ENCODE measurements at places on chromosomes 5 and 9.
A peak's percentile ranks its signal among the peaks of the same experiment; 100 is the strongest.

- no peak for DNase-seq
These were observed 210.5 kb downstream of the KDM4C start for GRCh38 chr9:6968271-6968670.

DNA sequence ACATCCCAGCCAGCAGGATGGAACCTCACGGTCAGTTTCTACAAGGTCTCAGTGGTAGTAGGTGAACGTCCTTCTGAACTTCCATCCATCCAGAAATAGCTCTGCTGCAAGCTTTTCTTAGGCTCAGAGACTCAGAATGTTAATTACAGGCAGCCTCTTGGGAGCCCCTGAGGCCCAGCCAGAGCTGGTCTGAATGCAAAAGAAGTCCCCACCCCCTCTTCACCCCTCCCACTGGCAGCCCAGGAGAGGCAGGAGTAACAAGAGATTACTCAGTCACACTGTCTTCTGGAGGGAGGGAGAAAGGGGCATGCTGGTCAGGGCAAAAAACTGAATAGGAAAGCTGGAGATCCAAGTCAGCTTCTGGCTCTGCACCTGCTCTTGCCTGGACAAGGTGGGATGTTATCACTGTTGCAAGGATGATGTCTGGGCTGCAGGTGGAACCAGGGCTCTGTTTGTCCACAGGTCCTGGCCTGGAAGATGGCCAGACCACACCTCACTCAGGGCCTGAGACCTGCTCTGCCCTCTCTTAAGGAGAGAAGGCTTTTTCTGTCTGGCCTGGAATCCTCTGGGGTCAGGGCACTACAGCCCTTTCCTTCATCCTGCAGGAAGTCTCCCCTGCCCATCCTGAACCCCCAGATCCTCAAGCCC is 9.1 kb downstream of the ENHO start:
- no peak for DNase-seq

DNA sequence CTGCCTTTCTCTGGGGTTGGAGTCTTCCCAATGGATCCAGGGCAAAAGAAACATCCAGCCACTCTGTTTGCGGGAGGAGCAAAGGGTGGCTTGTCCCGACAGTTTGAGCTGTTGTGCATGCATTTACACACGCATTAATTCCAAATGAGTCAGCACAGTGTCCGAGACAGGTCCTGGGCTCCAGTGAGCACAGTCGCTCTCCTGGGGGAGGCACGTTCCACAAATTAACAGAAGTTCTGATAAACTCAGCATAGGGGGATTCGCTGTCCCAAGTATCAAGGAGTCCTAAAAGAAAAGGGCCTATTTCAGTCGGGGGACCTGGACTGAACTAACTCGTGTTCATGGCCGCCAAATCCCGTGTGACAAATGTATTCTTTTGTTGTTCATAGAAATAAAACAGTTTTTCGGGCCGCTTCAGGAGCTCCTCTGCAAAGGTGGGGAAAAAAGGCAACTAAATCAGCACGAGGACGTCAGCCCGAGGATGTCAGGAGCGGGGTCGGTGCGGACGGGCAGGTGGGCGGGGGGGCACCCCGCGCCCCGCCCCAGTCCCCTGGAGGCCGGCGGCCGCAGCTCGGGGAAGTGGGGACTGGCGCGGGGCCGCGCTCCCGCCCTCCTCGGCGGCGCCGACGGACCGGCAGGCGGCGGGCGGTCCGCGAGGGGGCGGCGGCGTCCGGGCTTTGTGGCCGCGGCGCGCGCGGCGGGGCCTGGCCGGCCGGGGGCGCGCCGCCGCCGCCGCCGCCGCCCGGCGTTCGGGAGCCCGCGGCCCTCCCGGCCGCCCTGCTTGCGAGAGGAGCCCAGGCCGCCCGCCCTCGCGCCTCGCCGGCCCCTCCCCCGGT is at the start of gene MSANTD3:
Gene MSANTD3 (plus strand): TSS at position 614 of the 836 bp plus-strand sequence. CDS start 14,796 bp downstream, outside the sequence.
- peak; percentile 72 for DNase-seq

- no peak for DNase-seq
These were observed 68.5 kb downstream of the PTCD2 start for GRCh38 chr5:72388646-72389045.

- no peak for DNase-seq
These were observed 7.6 kb downstream of the OLFML2A start for GRCh38 chr9:124784509-124784908.

GRCh38 chr5:67774267-67774552 is 441.3 kb upstream of the PIK3R1 start:
- DNase-seq = no peak

DNA sequence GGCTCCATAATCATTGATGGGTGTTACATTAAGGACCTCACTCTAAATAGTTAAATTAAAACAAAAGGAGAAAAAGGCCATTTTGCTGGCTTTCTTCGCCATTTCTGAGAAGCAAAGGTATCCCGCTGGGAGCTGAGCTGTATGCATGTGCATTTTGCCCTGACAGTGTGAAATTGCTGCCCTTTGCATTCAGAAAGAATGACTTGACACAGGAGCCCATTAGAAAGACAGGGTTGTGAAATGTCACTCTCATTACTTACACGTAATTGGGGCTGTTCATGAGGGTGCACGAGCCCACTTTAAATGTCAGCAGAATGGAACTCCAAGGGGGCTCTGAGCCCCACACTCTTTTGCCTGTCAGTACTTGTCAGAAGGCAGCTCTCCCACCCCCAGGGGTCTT is 85.0 kb downstream of the SEMA4D start:
- DNase-seq = no peak

DNA sequence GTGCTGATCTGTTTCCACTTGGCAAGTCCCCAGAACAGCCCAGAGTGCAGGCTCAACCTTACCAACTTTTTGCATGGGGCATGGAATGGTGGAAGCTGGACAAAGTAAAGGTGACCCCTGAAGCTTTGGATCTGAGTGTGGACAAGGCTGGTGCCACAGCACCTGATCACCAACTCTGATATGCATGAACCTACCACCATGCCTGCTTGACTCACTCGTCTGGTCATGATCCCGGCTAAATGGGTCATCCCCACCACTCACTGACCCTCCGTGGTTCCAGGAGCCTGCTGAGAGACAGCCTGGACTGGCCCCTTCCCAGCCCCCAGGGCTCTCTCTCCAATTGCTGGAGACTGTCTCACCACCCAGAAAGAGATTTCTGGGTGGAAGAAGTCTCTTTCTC is 14.4 kb upstream of the SLC22A4 start:
- no peak for DNase-seq

GRCh38 chr9:113137196-113138168 is 13.3 kb upstream of the SLC31A2 start:
- DNase-seq = no peak

DNA sequence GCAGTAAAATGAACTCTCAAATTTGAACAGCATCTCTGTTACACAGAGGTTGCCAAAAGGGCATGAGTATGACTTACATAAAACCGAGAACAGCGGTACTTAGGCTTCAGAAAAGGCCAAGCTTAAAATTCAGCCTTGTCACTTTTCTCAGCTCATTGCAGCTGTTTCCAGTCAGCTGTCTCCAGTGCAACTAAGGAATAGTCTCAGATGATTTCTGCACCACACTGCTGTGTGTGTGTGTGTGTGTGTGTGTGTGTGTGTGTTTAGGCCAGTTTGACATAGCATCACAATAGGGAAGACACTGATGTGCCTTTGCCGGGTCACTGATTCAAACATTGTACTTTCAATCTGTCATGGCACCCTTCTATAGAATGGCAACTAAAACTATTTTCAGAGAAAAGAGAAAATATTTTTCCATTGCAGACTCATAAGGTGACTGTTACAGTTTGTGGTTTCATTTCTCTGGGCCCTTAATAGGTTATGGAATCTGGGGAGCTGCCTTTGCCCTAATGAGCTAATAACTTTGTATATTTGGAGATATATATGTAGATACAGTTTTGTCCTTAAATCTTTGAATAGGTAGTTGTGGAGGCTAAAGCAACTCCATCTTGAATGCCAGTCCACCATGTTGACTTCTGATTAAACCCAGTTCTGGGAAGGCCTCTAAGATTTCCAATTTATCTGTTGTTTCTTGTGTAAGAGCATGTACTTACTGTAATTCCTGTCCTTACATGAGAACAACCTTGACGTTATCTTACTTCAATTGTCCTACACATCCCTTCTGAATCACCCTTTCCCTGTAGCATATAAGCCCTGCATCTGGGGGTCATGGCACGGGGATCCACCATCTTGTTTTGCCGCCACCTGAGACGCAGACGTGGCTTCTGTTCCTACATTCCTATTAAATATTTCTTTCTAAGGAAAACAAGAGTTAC is 4.5 kb downstream of the LSM11 start:
- DNase-seq = no peak

GRCh38 chr5:96090215-96090614 is 128.6 kb upstream of the ELL2 start:
- DNase-seq = no peak

- no peak for DNase-seq
These were observed 66.0 kb downstream of the PSMB7 start for GRCh38 chr9:124349267-124349666.

DNA sequence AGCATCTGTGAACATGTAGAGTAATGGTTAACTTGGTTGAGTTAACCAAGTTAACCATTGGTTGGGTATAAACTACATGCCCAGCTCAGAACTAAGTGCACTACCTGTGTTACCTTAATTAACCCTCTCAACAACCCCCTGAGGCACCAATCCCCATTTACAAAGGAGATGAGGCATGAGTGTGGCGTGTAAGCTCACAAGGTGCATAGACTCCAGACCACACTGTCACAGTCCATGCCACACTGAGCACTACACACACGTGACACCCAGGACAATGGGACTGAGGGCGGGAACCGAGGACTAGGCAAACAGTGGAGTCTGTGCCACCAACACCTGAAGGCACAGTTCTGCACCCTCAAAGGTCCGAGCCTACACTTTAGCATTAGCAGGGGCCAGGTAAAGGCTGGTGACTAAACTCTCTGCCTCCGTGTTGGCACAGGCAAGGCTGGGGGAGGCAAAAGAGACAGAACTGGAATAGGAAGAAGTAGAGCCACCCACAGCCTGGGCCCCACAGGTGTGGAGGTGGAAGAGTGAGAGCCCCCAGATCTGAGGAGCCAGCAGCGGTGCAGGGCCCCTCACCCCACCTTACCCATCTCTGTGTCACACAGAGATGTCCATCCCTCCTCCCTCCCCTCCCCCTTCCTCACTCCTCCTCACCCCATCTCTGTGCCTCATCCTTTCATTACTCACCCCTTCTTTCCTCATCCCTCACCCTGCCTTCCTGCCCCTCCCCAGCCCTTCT is 2.2 kb upstream of the DNAJB5 start:
- no peak for DNase-seq

DNA sequence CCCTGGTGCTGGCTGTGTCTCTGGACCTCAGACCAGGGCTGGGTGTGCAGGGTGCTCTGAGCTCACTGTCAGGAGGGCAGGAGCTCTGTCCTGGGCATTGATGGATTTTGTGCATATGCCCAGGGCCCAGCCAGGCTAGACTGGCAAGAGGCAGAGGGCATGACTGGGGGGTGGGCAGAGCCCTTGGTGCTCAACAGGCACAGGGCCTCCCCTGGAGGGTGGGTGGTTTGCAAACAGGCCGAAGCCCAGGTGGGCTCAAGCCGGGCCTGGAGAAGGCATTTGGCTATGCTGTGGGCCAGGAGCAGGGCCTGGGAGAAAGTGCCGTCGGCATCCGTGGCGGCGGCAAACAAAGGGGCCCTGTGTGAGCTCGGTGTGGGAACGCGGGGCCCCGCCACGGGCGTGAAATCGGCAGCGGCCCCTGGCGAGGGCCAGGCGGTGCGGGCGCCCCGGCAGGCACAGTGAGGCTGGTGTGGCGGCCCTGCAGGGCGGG is 1.9 kb upstream of the NRARP start:
- no peak for DNase-seq

- DNase-seq = no peak
These were observed 2.8 kb upstream of the SPOCK1 start for GRCh38 chr5:137501846-137502406.

- no peak for DNase-seq
These were observed 66.0 kb upstream of the FCN1 start for GRCh38 chr9:134983506-134984371.

GRCh38 chr5:34622098-34622400 is 34.1 kb upstream of the RAI14 start:
- no peak for DNase-seq

DNA sequence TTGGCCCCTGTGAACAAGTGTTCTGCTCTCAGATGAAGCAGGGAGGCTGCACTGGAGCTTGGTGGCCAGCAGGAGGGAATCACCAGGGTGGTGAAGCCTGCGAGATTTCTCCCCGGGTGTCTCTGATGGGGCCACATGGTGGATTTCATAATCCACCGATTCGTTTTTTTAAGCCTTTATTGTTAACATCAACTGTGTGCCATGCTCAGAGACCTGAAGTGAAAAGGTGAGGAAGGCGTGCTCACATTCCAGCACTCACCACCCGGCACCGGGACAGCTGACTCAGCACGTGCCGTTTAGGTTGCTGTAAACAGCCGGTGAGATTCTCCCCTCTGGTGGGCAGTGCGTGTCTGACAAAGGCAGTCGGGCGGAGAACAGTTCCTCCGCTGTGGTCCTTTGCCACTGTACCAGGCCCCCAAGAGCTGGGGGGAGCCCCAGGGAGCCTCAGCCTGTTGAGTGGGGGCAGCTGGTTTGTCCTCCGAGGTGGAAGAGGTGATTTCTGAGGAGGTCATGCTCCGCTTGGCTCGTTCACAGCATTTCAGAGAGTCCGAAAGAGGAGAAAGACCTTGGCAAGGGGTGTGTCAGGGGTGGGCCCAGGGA is 12.7 kb upstream of the AHRR start:
- DNase-seq = peak; percentile 51

DNA sequence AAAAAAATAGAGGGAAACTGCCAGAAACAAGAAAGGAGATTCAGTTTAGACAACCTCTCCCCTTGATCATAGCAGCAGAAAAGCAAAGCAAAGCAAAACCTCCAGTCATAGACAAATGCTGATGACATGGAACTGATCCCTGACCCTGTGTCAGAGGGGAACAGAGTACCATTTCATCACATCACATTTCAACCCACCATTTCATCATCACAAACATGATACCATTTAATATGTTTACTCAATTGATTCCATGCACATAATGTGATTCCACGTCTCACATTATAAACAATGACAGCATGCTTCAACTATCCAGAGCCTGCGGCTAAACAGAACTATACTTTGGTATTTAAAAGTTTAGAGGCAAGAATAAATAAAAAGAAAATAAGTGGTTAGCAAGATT is 28.7 kb upstream of the ACOT12 start:
- no peak for DNase-seq

DNA sequence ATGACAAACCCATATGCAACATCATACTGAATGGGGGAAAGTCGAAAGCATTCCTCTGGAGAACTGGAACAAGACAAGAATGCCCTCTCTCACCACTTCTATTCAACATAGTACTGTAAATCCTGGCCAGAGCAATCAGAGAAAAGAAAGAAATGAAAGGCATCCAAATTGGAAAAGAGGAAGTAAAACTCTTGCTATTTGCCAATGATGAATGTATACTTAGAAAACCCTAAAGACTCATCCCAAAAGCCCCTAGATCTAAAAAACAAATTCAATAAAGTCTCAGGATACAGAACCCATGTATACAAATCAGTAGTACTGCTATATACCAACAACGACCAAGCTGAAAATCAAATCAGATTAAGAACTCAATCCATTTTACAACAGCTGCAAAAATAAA is 66.9 kb downstream of the SPATA31C2 start:
- no peak for DNase-seq

GRCh38 chr9:131735238-131736128 is 4.4 kb downstream of the RAPGEF1 start:
- DNase-seq = no peak

Measured in NAMALWA (cell line).